ENCODE measurements at places on chromosomes 13 and 19.

GRCh38 chr19:48490981-48491792 is 20.4 kb downstream of the LMTK3 start:
- peak; percentile 46 for DNase-seq

DNA sequence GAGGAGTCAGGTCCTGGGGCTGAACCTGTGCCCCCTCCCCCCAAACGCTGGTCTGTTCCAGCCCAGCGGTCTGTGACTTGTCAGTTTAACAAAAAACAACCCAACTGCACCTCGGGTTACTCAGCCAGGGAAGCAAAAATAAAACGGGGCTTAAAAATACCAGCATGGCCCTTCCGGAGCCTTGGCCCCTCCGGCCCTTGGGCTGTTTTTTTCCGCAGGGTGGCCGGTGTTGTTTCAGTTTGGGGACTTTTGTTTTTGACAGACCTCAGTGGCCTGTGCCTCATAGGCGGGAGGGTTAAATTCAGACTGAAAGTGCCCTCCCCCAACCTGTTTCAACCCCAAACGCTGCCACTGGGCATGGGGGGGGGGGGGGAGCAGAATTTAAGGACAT is 4.0 kb downstream of the TCF3 start:
- DNase-seq: no peak

DNA sequence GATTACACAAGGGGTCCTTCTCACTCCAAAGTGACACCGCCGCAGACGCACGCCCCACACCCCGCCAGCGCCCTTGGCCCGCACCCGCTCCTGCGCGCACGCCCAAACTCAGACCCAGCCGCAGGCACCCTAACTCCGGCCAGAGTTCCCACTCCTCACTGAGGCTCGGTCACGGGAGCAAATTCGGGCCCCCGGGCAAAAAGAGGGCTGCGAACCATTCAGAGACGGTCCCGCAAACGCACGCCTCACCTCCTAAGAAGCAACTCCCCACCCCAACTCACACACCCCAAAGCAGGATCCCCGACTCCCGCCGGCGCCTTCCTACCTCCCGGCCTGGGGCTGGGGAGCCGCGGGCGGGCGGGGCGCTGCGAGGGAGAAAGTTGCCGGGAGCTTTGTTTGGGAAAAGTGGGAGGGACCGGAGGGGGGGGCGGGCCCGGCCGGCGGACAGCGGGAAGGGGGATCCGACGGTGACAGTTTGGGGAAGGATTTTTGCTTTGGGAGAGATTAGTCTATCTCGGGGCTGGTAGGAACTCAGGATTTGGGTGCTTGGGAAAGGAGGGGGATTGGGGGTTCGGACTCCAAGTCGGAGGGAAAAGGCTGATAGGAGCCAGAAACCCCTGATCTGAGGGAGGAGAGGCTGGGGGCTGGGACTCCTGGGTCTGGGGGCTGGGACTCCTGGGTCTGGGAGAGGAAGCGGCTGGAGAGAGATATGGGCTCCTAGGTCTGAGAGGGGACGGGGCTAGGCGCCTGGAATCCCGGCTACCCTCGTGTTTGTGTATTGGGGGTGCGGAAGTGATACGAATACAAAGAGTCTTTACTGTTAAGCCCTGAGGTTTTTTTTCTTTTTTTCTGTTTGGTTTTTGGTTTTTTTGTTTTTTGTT is at the start of gene TEAD2:
Gene TEAD2, minus strand, starts transcription at position 369 of the 881 bp plus-strand sequence. CDS start 2,341 bp downstream, outside the sequence.
- no peak for DNase-seq

DNA sequence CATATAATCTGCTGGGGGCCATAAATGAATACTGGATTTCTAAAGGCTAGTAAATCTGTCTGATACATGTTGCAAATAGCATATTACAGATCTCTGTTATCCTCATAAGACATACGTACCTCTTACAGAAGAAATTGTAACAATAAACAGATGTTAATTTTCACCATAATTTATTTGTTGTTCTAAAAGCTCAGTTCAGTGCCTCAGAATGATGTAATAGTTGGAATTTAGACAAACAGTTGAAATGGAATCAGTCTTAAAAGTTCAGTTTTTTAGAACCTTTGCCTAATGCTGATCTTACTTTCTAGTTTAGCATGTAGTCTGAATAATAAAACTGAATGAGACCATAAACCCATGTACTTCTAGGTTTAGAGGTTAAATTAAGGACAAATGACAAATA is 43.1 kb downstream of the B3GLCT start:
- DNase-seq: no peak

GRCh38 chr19:47357788-47358680 is 8.9 kb downstream of the DHX34 start:
- no peak for DNase-seq

DNA sequence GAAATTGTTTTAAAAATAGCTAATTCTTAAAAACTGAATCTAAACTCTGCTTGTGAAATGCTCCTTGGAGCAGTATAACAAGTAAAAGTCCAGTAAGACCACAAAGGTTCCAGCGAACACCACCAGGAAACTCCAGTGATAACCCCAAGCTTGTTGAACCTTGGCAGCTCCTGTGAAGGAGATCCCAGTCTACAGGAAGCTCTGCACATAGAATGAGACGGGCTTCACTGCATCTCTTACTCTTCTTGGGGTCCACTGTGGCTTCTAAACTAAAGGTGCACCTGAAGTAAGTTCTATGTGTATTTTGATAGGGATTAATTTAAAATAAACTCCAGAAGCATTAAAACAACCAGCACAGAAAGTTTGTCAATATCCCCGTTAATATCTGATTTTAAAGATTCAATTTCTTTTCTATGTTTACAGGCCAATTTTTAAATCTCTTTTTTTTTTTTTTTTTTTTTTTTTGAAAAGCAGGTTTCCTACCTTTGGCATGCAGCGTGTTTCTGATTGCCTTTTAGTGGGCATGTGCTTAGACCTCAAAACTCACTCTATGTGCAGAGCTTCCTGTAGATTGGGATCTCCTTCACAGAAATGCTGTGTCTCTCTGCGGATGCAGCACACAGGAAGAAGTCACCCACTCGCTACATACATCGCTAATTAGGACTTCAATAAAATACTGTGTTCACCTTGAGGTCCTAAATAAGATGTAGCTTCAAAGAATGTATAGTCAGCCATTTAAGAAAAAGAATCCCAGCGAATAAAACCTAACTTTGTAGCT is 508.5 kb downstream of the KLF12 start:
- no peak for DNase-seq

DNA sequence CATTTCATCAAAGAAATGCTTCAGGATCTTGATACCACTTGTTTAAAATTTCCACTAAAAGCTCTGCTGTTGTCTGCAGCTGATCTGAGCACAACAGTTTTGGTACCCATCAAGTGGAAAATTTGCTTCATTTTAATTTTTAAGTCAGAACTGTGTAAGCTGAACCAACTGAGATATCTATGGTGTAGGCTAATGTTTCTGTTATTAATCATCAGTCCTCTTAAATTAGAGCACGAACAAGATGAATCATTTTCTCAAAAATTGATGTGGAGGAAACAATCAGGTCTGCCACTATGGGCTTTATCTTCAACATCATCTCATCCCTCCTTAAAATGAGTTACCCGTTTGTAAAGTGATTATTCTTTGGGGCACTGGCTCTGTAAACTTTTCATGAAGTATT is 221.5 kb upstream of the NBEA start:
- DNase-seq: no peak

DNA sequence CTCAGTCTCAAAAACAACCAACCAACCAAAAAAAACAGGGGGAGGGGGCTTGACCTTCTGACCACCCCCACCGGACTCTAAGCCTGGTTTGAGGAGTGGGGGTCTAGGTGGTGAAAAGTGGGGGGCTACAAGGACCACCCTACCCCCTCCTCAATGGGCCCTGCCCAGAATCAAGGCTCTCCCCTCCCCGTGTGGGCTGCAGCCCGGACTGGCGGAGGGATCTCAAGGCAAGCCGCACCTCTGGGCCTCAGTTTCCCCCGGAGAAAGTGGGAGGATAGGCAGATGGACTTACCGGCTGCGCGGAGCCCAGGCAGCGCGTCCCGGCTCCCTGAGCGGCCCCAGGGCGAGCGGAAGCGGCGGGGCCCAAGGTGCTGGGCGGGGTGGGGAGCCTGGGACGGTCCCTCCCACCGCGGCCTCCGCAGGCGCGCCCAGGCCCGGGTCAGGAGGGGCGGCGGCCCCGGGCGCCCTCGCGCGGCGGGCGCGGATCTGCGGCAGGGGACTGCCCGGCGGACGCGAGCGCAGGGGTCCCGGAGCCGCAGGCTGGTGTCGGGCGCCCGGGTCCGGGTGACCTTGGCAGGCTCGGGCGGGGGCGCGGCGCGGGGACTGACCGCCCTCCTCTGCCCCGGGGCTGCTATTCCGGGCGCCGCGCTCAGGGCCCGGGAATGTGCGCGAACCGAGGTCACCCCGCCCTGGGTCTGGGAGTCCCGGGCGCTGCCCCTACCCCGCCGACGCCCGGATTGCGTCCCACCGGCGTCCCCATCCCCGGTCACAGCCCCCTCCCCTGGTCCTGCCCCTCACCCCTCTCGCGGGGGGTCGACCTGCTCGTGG is at the start of gene ADAMTSL5:
Gene ADAMTSL5, minus strand, starts transcription at position 349 of the 828 bp plus-strand sequence. CDS start 2,076 bp downstream, outside the sequence.
- DNase-seq: peak; percentile 35

DNA sequence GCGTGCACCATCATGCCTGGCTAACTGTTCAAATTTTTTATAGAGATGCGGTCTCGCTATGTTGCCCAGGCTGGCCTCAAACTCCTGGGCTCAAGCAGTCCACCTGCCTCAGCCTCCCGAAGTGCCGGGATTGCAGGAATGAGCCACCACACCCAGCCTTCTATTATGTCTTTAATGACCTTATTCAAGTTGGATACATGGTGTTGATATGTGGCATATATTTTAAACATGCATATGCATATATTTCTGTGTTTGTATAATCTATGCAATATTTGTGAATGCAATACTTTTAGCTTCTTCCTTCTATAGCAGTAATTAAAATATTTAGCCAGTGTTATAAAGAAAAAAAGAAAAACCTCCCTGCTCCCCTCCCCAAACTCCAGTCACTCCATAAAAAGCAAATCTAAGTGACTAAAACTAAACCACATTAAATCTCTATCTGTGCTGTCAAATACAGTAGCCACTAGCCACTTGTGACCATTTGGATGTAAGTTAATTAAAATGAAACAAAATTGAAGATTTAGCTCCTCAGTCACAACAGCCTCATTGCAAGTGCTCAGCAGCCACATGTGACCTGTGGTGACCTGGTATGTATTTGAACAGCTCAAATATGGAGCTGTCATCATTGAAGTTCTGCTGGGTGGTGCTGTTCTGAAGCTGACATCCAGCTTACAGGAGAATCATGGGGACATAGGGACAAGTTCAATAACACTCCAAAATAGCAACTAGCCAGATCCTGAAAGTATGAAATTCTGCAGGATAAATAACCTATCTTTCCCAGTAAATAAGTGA is 27.4 kb downstream of the FCGBP start:
- no peak for DNase-seq

- DNase-seq: peak; percentile 63
These were observed 7.7 kb downstream of the PGLYRP1 start for GRCh38 chr19:46014941-46015686.

- no peak for DNase-seq
These were observed 3.3 kb downstream of the LRFN3 start for GRCh38 chr19:35939307-35940077.

DNA sequence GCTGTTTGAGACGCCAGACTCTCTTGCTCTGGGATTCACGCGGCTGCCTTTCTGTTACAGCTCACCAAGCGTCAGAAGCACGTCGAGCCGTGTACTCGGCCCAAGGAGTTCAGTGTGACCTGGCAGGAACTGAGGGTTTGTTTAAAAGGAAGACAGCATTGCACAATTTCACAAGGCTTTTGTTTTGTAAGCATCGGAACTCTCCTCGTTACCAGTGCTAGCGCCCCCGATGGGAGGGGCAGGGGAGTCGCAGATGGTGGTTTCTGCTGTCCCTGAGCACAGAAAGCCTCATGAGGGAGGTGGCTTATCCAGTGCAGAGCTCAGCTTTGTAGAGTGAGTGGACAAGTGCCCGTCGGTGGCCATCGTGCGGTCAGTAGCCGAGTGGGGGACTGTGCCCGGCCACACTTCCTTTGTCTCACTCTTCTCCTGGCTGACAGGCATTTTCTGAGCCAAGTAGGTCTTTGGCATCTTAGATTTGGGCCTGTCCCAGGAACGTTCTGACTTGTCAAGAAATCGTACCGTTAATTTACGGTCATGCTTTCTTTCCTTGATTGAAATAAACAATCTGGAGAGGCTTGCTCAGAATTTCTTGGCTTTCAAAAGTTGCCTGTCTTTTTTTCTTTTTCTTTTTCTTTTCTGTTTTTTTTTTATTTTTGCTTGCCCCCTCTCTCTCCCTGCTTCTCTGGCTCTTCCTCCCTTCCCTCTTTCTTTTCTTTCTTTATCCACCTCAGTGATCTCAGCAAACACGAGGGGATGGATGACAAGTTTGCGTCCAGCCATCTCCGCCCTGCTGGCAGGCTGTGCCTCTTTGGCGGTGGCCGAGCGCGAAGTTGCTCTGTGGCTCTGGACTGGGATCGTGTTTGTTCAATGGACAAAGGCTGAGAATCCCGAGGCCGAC is 7.7 kb downstream of the KDM4B start:
- DNase-seq: no peak

DNA sequence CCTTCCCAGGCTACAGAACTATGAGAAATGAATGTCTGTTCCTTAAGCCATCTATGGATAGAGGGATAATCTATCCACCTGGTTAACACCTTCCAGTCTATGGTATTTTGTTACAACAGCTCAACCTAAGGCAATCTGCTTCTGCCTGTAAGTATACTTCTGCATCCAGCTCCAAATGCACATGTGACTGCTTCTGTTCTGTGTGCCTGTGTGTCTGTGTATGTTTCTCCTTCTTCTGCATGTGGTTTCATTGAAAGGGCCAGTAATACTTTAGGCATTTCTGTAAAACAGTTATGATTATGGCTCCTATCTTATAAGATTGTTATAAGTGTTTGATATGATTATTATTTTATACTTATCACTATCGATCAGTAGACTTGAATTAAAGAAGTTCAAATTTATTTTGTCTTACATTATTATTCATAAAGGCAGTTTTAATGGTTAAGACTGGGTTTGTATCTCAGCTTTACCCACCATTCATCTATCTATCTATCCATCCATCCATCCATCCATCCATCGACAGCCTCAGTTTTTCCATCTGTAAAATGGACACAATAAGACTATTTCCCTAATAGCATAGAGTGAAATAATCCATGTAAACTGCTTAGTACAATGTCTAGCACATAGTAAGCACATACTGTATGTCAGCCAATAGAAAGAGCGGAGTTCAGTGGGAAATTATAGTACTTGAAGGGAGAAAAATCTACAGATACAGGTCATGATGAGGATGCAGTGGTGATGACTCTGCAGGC is 37.5 kb upstream of the TM9SF2 start:
- DNase-seq: no peak

GRCh38 chr13:112719016-112719415 is 29.2 kb downstream of the ATP11A start:
- no peak for DNase-seq

- DNase-seq: no peak
These were observed 23.4 kb downstream of the UBAC2 start for GRCh38 chr13:99224021-99224420.

DNA sequence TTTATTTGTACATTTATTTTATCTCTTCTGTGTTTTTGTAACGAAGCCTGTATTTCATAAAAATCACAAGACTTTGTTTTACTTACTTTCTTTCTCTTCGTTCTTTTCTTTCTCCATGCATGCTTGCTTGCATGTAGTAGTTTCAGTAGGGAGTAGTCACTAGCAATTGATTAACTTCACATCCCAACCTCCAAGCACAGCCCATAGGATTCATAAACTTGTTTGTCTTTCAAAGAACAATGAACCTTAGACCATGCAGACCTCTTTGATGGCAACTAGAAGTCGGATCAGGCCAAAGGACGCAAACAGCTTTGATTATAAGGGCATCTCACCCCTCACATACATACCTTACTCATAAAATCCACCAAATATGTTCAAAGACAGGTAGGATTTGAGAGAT is 3.1 kb upstream of the PRR20A start:
- DNase-seq: no peak

- DNase-seq: no peak
These were observed 365.4 kb downstream of the NDFIP2 start for GRCh38 chr13:79846386-79846785.

GRCh38 chr19:15769586-15769985 is 17.9 kb upstream of the OR10H5 start:
- no peak for DNase-seq
